GM23338 (cell line): ENCODE measurements at places on chromosomes 1 and 21.
A peak's percentile ranks its signal among the peaks of the same experiment; 100 is the strongest.

- peak; percentile 79 for DNase-seq
Measured at GRCh38 chr1:112706505-112707220, at the start of gene RHOC. Gene RHOC, minus strand, starts transcription at chr1:112707127. Its CDS starts 3,328 bp downstream, at chr1:112703799.

DNA sequence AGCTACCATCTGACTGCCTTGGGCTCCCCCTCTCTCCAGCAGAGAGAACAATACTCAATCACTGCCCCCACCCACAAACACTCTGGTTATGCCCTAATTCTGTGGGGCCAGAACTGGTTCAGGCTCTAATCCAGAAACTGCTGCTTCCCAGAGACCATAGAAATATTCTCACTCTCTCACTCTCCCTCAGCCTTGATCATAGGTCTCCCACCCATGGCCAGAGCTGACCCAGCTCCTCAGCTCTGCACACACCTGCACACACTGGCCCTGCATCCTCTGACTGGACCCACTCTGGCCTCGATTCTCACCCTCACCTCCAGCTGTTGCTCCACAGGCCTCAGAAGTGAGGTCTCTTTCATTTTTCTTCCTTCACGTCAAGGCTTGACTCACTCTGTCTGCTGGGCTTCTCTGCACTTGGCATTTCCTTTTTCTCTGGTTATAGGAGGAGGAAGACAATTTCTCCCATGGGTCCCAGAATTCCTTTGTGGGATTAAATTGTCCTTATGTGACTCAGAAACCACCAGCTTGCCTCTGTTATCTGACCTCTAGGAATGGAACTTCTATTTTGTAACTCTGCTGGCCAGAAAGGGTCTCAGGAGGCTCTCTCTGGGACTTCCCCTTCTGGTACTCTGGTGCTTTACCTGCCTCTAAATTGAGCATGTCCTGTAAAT is 15.6 kb upstream of the ZMYM6 start:
- DNase-seq = no peak

- peak; percentile 82 for DNase-seq
Measured at GRCh38 chr1:76867342-76868130, at the start of gene ST6GALNAC5. Gene ST6GALNAC5, plus strand, starts transcription at chr1:76867480.

DNA sequence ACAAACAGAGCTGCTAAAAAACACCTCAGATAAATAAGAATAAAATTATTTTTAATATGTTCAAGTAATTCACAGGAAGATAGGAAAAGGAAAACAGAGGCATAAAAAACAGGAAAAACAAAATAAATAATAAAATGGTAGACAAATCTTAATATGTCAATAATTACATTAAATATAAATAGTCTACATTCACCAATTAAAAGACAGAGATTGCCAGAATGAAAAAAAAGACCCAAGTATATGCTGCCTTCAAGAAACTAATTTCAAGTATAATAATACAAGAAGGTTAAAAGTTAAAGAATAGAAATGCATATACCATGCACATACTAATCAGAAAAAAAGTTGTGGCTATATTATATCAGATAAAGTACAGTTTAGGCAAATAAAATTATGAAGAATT is 1.9 kb downstream of the CYP2J2 start:
- no peak for DNase-seq

DNA sequence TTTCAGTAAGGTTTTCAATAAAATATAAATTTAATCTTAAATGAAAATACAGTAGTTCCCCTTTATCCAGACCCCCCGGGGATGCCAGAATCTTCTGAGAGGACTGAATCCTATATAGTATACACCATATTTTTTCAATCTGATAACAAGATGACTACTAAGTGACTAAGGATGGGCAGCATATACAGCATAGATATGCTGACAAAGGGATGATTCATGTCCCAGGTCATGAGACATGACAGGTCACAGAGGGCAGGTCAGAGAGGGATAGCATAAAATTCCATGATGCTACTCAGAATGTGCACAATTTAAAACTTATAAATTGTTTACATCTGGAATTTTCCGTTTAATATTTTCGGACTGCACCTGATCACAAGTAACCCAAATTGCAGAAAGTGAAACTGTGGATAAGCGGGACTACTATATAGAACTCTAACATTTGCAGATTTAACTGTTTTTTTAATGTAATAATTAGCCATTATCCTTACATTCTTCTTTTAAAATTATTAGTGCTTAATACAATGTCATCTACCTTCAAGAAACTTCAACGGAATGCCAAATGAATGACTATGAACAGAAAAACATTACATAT is 48.8 kb downstream of the LRRC40 start:
- no peak for DNase-seq

DNA sequence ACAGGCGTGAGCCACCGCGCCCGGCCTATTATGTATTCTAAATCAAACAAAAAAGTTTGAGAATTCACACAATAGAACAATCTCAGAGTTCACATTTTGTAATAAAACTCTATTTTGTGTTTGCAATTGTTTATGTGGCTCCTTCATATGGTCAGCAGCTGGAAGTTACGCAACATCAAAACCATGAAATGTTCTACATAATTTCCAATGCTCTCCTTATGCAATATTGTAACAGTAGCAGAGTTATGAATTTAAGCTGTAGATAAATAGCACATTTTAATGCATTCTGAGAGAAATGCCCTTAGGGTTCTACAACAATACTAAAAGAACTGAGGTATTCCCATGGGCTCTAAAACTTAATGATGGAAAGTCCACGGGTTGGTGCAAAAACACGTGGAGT is 62.3 kb upstream of the COL11A1 start:
- DNase-seq = no peak

DNA sequence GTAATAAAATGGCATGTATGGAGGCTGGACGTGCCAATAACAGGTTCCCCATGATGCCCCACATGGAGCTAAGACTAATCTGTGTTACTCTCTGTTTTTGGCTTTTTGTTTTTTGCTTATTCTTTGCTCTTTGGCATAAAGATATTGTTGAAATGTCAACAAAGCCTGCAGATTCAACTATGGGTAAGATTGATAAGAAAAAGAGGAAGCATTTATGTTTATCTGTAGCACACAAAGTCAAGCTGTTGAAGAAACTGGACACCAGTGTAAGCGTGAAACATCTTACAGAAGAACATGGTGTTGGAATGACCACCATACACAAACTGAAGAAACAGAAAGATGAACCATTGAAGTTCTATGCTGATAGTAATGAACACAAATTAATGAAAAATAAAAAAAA is 402.7 kb downstream of the LTN1 start:
- DNase-seq = no peak

GRCh38 chr1:9253004-9253403 is 18.4 kb downstream of the H6PD start:
- peak; percentile 64 for DNase-seq

DNA sequence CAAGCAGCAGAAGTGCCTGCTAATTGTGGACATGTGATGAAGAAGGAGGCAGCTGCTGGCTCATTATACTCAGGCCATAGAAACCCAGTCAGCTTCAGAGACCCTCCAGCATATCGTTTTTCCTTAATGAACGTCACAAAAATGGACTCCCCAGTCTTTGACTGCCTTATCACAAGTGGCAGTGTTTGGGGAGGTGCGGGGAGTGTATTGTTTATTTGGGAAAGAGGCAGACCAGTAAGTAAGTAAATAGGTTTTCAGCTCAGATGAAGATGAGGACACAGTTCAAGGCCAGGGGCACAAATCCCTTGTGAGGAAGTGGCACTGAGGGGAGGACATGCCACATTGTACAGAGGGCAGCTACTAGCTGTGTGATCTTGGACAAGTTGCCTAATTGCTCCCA is 43.5 kb upstream of the NRDC start:
- no peak for DNase-seq

- no peak for DNase-seq
Measured at GRCh38 chr1:220432408-220432807, 95.5 kb upstream of the MARK1 start.

GRCh38 chr1:44290250-44291094 is 64.6 kb downstream of the ERI3 start:
- DNase-seq = peak; percentile 30

GRCh38 chr1:38454236-38454635 is 405.3 kb downstream of the RRAGC start:
- DNase-seq = peak; percentile 85

DNA sequence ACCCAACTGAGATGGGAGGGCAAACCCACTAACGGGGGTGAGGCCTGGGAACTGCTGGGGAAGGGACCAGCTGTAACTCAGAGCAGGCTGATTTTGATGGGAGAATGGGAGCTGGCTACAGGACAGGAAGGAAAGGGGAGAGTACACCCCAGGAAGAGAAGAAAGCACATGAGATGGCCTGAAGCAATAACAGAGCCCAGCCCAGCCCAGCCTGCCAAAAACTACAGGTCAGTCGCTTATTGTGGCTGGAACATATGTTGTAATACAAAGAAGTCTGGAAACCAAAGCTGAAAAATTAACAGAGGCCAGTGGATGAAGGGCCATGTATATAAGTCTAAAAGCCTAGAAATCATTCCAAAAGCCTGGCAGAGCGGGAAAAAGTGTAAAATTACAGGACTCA is 1.6 kb downstream of the ITLN2 start:
- DNase-seq = no peak

DNA sequence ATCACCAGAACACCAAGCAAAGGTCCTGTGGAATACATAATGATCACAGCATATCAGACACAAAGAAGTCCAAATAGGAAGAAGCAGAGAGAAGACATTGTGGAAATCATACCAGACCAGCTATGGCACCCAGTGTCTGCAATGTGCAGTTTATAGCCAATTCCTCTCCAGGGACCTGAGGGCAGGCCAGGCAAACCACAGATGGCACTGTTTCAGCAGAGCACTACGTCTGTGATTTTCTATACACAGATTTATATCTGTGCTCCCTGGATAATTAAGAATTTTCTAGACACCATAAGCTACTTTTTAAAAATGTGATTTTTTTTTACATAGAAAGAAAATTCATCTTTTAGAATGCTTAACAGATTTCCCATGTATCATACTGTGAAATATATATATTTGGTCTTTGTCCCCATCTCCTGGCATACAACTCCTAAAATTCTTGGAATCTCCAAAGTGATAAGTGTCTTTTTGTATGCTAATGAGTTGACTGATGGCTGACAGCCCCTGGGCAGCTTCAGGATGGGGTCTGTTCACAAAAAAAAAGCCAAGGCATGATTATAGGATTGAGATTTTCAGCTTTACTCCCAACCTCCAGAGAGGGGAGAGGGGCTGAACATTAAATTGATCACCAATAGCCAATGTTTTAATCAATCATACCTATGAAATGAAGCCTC is 498.1 kb downstream of the SIPA1L2 start:
- DNase-seq = no peak

GRCh38 chr1:17027900-17028299 is 16.2 kb upstream of the ATP13A2 start:
- DNase-seq = no peak

- no peak for DNase-seq
Measured at GRCh38 chr1:87993051-87993450, 664.4 kb downstream of the LMO4 start.

DNA sequence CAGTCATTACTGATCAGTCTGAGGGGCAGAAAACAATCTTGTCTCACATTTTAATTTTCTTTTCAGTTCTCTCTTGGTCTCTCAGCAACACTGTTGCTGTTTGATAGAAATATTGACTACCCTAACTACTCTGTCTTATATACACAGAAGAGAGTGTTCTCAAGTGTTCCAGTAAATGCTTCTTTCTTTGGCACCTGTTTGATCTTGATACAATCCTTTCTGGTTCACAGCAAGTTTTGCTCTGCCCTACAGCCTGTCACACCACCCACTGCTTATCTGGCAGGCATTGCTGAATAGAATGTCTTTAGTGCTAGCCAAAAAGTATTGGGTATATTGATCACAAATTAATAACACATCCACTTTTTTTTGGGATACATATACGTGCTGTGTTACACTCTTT is 75.7 kb upstream of the WLS start:
- DNase-seq = no peak

DNA sequence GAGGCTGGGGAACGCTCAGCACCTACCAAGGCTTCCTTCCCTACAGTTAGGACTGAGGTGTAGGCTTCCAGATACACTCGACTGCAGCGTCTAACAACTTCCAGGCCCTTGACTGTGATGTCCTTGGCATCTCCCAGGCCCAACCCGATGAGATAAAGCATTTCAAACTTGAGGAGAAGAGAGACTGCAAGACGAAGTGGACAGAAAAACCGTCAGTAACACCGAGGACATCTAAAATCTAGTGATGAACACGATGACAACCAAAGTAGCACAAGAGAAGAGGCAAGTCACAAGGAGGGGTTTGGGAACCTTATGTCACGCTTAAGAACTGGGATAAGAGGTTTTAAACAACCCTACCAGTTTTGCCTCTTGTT is 314 bp downstream of the DPH5 start:
- DNase-seq = peak; percentile 11

DNA sequence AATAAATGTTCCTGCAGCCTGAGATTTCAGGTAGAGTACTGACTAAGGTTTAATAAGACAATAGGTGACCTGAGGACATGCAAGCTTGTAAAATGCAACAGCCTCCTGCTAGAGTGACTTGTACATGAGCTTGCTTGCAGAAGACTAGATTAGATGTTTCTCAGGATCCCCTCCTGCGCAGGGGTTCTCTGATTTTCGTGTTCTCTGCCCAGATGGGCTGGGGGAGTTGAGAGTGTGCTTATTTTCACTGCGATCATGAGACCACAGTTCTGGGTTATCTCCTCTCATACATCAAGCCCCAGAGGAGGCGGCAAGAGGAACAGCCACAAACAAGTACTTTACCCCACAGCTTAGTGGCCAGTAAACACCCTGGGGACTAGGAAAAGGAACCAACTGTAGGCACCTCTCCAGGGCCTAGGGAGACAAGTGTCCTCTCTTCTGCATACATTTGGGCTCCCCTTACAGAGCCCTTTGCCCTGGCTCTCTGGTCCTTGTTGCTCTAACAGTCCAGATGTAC is 8.0 kb downstream of the TMEM81 start:
- DNase-seq = no peak

- no peak for DNase-seq
Measured at GRCh38 chr1:18668750-18669404, 38.2 kb downstream of the PAX7 start.

GRCh38 chr1:45334308-45335245 is 5.4 kb upstream of the TOE1 start:
- peak; percentile 59 for DNase-seq

GRCh38 chr1:48576565-48576964 is 104.6 kb upstream of the SPATA6 start:
- no peak for DNase-seq

- no peak for DNase-seq
Measured at GRCh38 chr1:27087371-27088220, 67.3 kb downstream of the SLC9A1 start.

- no peak for DNase-seq
Measured at GRCh38 chr1:162019446-162019845, 4.2 kb downstream of the OLFML2B start.
